CD4-positive, alpha-beta T cell treated with Interleukin-6 at 100 ng/mL for 8 hours (primary cell): ENCODE measurements at places on chromosomes 3 and 15.

GRCh38 chr15:59380902-59381610 is 8.4 kb upstream of the MYO1E start:
- DNase-seq, result no peak

DNA sequence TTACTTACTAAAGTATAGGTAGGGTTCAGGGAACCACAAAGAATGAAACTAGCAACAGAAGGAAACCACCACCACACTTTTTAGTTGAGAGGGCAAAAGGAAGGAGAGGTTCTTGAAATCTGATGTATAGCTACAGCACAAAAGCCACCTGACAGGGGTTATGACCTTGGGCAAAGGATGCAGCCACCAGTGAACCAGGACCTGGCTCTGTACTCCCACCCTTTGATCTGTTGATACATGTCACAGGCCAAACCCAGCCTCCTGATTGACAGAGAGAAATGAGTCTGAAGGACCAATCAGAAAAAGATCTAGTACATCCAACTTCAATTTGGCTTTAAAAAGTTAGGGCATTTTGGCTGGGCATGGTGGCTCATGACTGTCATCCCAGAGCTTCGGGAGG is 20.0 kb upstream of the BLM start:
- no peak for DNase-seq

GRCh38 chr15:36758800-36759199 is 179.4 kb downstream of the CDIN1 start:
- no peak for DNase-seq

- DNase-seq, result no peak
Observed at GRCh38 chr3:107208100-107208499, 169.1 kb upstream of the CCDC54 start.

- DNase-seq, result no peak
Observed at GRCh38 chr15:32041294-32041693, 11.0 kb downstream of the CHRNA7 start.

DNA sequence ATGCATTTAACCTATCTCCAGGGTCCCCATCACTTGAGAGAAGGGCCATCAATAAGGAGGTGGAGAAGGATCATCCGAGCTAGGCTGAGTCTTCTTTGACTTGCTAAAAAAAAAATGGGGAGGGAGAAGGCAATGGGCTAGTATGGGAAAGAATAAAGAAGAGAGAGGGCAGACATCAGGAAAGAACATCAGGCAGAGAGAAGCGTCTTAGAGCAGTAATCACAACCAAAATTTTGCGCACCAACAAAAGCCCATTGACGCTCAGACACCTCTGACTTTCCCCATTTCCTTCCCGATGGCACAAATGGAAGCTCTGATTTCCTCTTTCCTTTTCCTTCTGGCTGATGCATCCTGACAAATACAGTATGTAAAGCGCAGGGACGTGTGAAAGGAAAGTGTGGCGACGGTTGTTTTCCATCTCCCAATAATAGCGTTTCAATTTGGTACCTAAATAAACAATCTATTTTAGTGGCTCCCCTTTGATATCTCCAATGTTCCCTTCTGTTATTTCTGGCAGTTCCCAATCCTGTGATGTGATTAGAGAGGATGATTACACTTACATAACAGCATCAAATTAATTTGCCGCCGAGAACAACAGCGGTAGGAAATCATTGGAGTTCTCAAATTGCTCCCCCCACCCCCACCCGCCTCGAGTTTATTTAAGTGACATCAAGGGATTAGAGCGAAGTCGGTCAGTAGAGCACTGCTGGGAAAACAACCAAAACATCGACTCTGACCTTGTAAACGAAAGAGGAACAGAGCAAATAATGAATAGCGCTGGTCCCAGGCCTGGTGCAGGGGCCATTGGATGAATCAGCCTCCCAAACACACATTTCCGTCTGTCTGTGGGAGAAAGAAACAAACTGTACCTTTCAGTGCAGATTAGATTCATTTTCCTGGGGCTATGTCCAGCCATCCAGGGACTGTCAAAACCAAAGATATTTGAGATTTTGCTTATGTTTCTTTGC is 273.3 kb upstream of the ICE2 start:
- no peak for DNase-seq

- no peak for DNase-seq
Observed at GRCh38 chr3:40181182-40181581, 128.3 kb upstream of the EIF1B start.

GRCh38 chr3:58353722-58354553 is 21.2 kb downstream of the PXK start:
- peak; percentile 7 for DNase-seq

- DNase-seq, result no peak
Observed at GRCh38 chr3:74532446-74532845, 82.0 kb downstream of the CNTN3 start.

DNA sequence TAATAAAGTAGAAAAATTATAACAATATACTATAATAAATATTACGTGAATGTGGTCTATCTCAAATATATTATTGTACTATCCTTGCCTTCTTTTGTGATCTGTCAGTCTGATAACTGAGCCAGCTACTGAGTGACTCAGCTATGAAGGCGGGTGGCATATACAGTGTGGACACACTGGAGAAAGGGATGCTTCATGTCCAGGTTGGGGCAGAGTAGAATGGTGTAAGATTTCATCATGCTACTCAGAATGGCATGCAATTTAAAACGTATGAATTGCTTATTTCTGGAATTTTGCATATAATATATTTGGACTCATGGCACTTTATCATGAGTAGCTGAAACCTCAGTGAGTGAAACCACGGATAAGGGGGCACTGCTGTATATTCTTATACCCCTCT is 172.9 kb upstream of the TBC1D5 start:
- DNase-seq, result no peak

DNA sequence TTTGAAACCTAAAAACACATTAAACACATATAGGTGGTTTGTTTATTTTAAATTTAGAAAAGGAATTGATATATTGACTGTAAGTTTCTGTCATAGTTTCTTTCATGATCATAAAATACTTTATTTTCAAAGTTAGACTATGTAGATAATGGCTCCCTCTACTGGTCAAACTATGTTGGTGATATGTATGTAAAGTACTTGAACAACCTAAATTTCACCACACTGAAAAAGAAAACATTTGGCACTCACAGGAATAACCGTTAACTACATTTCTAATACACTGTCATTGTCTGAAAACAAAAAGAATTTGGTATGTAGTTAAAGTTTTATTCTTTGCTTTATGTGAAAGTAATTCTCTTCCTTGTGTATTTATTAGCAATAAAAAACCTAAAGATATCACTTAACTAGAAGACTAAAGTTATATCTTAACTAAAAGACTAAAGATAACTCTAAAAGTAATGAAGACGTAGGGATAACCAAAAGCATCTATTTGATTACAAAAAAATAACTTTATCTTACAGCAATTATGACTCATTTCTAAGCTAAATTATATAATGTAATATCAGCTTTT is 427.5 kb downstream of the VGLL3 start:
- DNase-seq, result no peak

GRCh38 chr15:61227269-61227949 is 1.7 kb downstream of the RORA start:
- DNase-seq, result no peak

GRCh38 chr3:22928216-22929110 is 274.7 kb upstream of the UBE2E2 start:
- DNase-seq, result no peak

GRCh38 chr3:140093742-140094141 is 158.8 kb downstream of the CLSTN2 start:
- no peak for DNase-seq

DNA sequence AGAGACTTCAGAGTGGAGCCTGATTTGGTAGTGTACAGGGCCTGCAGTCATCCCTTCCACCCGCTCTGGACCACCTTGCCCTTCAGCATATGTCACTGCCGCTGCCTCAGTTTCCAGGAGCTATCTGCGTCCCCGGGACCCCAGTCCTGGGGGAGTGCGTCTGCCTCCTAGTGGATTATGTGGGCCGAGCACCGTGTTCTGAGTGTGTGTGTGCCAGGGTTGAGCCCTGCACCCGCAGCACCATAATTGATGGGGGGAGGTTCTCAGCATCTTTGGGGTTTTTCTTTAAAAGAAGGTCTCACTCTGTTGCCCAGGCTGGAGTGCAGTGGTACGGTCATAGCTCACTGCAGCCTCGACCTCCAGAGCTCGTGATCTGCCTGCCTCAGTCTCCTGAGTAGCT is 33.6 kb downstream of the CD276 start:
- no peak for DNase-seq

DNA sequence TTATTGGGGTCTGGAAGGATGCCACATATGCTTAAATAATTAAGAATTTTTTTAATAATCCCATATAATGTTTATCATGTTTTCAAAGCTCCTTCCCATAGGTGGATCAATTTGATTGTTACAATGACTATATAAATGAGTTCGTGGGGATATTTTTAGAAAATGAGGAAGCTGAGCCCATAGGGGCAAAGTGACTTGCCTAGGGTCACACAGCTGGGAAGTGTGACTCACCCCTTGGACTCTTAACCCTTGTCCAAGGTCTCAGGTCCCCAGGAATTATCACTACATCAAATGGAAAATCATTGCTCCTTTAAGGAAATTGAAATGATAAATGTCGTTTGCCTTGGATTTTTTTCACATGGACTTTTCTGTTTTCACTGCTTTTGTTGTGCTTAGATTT is 161.2 kb upstream of the RGMA start:
- no peak for DNase-seq

- DNase-seq, result no peak
Observed at GRCh38 chr3:113165841-113166240, 45.5 kb upstream of the BOC start.

GRCh38 chr3:69474186-69474585 is 88.3 kb upstream of the FRMD4B start:
- DNase-seq, result no peak

- no peak for DNase-seq
Observed at GRCh38 chr15:52727815-52728214, 48.6 kb upstream of the ATOSA start.

DNA sequence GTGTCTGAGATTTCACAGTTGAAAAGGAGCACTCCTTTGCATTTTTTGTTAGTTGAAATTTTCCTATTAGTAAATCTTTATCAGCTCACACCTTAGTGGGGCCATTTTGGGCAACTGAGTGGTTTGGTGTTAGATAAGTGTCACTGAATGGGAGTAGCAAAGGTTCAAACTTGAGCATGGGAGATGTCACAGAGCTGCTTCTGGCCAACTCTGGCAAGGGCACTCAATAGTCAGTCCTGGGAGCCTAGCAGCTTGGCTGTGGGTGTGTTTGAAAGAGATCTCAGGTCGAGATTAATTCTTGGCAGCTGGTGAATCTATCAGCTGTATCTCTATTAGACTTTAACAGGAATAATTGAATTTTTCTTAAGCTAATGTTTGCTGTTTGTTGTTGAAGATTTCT is 579.3 kb downstream of the EDEM1 start:
- DNase-seq, result no peak

DNA sequence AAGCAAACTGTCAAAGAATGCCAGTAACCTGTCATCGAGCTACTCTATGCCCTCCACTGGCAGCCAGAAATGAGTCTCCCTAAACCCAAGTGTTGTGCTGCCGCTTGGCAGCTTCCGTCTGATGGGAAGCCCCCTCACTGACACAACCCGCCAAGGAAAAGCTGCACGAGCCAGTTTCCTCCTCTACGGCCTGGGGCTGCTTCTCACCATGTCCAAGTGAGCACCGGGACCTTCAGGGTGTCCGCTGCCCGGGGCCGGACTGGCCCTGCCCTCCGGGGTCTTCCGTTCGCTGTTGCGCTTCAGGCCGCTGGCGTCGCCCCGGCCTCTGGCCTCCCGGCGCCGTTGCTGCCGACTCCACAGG is 490 bp downstream of the TOMM70 start:
- peak; percentile 5 for DNase-seq

GRCh38 chr3:57983734-57984518 is 24.3 kb upstream of the FLNB start:
- DNase-seq, result peak; percentile 56

DNA sequence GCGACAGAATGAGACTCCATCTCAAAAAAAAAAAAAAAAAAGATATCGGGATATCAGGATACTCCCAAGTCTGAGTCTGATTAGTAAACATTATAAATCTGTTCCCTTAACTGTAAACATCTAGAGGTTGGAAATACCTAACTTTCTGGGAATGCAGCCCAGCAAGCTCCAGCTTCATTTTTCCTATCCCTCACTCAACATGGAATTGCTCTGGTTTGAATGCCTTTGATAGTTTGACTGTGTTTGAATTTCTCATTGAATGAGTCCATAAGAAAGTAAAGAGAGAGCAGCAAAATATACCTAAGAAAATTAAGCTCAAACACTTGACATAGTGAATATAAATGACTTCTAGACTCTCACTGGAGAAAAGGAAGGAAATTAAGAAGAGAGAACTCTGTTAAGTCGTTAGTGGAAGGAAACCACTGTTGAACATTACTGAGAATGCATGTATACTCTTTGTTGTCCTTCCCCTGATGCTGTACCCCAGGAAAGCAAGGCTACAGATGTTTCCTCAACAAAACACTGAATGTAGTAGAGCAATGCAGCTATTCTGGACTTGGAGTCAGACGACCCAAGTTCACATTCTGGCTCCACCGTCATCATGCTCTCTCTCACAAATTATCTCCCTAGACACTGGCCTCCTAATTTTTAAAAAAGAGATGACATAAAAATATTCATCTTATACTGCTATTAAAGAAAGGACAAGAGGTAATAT is 62.4 kb downstream of the CD200 start:
- DNase-seq, result no peak

DNA sequence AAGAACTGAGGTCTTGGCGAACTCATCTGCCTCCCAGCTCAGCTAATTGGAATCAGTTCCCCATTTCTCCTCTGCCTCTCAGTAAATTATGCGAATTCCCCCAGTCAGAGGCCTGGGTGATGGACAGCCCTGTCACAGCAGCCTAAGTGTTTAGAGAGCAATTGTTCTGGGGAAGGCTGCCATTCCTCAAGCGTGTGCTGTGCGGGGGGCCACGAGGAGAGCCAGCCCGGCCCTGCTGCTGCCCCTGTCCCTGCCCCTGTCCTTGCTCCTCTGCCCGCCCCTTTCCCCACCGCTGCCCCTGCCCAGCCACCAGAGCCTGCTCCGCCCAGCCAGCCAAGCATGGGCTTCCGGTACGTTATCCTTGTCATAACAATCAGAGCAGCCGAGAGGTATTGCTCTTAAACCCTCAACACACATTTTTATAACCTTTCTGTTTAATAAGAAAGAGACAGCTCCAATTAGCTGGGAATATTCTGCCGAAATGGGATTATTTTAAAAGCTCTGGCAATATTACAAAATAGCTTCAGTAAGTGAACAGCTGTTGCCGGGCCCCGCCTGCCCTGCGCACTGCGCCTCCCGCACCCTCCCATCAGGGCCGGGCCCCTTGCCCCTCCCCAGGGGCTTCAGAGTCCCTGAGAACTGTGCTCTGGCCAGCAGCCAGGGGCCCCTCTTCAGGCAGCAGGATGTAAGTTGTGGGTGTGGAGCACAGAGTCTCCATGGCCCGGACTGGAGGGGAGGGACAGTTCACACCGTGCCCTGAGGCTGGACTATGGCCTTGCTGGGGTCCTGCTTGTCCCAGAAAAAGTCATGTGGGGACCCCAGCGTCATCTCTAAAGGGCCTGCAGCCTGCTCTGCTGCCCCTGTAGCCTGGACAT is 12.4 kb upstream of the CACNA2D2 start:
- DNase-seq, result no peak
